Stimulated activated CD8-positive, alpha-beta memory T cell treated with anti-CD3 and anti-CD28 coated beads, Interleukin-15, amount 100 ng/mL, for 4 hours (primary cell): ENCODE measurements at places on chromosomes 3 and 15.

DNA sequence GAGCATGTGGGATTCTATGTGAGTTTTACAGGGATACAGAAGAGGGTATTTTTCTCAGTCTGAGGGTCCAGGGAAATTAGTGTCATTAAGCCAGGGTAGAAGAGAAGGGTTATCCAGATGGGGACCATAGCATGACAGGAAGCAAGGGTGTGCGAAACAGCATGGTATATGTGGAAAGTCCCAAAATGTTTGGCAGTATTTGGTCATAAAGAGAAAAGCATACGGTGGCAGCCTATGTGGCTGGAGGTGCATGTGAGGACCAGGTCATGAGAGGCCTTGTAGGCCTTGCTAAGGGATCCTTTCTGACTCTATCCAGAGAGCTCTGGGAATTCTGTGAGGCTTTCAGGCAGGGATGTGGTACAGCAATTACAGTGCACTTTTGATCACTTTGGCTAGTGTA is 411.4 kb downstream of the AGBL1 start:
- DNase-seq = no peak

GRCh38 chr3:146750196-146750595 is 145.1 kb upstream of the PLSCR5 start:
- DNase-seq = no peak

GRCh38 chr15:96043591-96044171 is 286.8 kb upstream of the NR2F2 start:
- DNase-seq = no peak

- DNase-seq = no peak
Observed at GRCh38 chr15:66901336-66902100, 163.9 kb upstream of the SMAD3 start.

- no peak for DNase-seq
Observed at GRCh38 chr3:185421577-185422232, 58.8 kb downstream of the MAP3K13 start.

GRCh38 chr3:15723624-15723884 is 74.2 kb downstream of the ANKRD28 start:
- DNase-seq = no peak

- DNase-seq = no peak
Observed at GRCh38 chr15:84924077-84924731, 39.7 kb downstream of the SLC28A1 start.

DNA sequence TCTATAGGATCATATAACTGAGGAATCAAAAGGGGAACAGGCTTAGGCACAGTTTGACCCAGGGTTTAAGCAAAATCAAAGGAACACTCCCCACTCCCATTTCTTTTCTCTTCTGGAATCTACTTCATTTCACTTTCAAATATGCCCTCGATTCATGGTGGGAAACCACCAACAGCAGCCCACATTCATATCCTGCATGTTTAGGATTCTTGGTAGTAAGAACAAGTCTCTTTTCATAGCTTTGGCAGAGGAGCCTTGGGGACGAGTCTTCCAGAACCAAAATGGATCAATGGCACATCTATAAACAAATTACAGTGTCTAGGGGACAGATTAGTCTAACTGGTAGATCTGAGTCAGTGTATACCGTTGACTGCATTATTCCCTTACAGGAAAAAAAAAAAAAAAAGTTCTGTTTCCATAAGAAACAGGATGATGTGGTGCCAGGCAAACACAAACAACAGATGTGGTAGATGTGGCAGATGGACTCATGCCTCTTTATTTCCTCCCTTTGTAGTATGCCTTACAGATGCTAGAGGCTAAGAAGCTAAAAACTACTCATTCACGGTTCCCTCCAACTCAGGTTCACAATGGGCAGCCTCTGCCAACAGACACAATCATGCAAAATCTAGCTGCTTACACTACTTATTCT is 578.3 kb upstream of the ADAMTS9 start:
- no peak for DNase-seq

- no peak for DNase-seq
Observed at GRCh38 chr3:137978328-137978727, 31.6 kb upstream of the CLDN18 start.

DNA sequence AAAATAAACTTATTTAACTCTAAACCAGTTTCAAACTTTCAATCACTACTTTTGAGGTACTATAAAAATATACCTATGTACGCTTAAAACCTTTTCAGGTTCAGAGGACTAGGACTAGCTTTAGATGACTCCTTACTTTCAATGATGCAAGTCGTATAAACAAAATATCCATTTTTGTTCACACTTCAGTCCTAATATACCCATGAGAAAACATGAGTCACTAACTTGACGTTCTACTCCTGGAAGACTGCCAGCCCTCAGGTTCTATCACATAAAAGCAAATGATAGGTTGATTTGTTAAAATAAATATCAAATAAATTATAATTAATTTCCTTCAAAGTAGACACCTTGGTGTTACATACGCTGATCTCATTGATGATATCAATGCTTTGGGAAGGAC is 10.6 kb upstream of the P3H2 start:
- DNase-seq = no peak

DNA sequence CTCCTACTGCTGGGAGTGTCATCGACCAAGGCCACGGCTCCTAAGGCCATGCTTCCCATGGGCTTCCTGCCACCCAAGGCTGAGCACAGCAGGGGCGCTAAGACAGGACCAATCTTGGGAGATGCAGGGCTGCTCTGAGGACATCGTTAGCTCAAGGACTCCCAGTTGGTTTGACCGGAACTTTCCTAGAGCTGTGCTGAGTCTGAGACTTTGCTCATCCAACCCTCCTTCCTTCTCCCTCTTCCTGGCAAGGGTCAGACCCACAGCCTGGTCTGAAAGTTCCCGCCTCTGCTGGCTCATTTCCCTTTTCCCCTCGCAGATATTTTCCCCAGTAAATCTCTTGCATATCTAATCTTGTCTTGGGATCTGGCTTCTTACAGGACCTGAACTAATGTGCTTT is 57.2 kb downstream of the EPHB3 start:
- no peak for DNase-seq

DNA sequence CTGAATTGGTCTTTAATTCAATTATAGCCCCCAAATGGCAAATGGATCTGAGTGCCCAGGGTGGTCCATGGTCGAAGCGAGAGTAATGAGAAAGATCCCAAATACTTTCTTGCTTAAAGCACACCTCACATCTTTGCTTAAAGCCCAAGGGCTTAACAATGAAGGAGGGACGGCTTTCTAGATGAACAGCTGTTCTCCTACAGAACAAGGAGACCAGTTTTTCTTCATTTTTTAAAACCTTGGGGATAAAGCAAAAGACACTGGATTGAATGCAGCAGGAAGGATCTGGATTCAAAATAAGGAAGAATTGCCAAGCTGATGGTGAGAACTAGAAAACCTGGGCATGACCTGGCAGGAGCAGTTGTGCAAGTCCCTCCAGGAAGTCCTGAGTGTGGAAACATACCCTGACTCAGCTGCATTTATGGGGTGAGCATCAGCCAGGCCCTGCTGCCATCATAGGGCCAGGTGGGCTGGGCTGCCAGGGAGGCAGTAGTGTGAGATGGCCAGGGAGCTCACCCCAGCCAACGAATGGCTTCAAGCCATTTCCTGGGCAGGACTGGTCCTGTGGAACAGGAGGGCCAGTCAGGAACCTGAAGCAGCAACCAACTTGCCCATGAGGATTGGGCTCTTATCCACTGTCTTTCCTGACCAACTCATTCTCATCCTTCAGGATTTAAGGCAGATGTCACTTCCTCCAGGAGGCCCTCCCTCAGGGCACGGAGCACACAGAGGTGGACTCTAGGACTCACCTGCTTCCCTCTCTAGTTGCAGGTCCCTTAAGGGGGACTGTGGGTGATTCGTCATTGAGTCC is 18.4 kb upstream of the RHCG start:
- no peak for DNase-seq

- no peak for DNase-seq
Observed at GRCh38 chr3:104286645-104287044, 1080.1 kb upstream of the ALCAM start.

GRCh38 chr3:14949126-14949525 is 1.7 kb downstream of the NR2C2 start:
- no peak for DNase-seq

- DNase-seq = no peak
Observed at GRCh38 chr15:40420071-40420713, 14.6 kb downstream of the IVD start.

DNA sequence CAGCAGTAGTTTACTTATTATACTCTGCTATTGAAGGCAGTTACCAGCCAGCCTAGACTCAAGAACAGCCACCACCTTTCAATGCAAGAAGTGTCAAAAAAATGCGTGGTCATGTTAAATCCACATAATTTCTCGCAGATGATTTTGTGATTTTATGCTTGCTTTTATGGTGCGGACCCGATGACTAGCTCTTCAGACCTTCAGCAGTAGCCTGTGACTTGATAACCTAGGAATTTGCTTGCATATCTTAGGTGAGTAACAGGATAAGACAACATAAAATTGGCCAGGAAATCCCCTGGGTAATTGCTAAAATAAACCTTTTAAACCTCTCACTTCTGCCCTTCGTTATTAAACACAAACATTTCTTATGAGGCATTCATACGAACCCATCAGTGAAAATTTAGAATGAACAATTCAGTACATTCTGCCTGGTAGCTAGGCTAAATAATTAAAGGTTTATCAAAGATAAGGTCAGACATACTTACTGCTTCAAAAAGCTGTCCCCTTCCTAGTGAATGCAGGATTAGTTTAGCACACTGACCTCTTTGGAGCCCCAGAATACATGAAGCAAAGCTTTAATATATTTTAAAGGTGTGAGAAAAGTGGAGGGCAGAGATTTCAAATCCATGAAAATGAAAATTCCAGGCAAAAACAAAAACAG is 798.8 kb downstream of the OTOL1 start:
- no peak for DNase-seq

DNA sequence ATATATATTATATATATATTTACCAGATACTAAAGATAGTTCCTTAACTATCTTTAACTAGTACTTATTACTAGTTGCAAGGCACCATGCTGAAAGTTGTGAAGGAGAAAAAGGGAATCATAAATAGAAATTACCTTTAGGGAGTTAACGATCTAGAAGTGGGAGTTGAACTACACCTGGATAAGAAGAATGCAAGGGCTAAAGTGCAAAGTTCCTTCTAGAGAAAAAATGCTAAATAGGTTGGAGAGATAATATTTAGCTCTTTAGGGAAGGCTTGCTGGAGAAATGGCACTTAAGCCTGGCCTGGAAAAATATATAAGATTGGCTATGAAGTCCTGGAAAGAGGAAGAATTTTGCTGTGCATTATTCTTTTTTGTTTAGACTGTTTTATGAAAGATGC is 130.6 kb upstream of the IGSF10 start:
- DNase-seq = no peak

GRCh38 chr15:69316291-69316690 is 17.6 kb downstream of the PAQR5 start:
- DNase-seq = no peak

- DNase-seq = no peak
Observed at GRCh38 chr15:42879443-42879842, 41.1 kb downstream of the TTBK2 start.

DNA sequence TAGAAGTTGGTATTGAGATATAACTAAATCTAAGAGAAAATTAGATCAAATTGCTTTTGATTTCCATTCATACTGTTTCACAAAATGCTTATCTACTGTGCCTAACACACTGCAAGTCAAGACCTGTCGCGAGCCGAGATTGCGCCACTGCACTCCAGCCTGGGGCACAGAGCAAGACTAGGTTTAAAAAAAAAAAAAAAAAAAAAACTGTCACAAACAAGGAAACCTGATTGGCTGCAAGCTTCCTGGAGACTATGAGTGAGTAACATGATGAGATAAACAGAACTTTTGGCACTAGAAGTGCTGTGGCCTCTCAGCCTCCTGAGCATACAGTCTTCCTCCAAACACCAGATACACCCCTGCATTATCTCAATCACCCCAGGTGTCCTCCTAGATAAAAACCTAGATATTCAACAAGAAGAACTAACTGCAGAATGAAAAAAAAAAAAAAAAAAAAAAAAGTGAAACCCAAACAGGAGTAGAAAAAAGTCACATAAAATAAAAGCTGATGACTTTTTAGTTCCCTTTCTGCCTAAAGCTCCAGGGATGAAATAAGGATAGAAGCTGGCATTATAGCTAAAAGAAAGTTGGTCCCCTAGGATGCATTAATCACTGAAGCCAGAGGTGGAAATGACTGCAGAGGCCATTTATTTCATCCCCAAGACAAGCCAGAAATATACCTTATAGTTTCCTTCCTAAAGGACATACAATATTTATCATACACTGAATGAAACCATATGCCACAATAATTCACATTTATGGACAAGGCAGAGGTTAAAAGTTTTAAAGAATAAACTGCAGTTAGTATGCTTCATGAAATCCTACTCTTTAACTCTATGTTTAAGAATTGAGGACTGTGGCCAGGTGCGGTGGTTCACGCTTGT is 82.4 kb downstream of the P3H2 start:
- DNase-seq = no peak

- no peak for DNase-seq
Observed at GRCh38 chr3:56069766-56070165, 398.5 kb downstream of the ERC2 start.

- DNase-seq = no peak
Observed at GRCh38 chr15:54082836-54083492, 104.7 kb downstream of the UNC13C start.

- DNase-seq = no peak
Observed at GRCh38 chr3:175386630-175387029, 527.5 kb downstream of the NAALADL2 start.

DNA sequence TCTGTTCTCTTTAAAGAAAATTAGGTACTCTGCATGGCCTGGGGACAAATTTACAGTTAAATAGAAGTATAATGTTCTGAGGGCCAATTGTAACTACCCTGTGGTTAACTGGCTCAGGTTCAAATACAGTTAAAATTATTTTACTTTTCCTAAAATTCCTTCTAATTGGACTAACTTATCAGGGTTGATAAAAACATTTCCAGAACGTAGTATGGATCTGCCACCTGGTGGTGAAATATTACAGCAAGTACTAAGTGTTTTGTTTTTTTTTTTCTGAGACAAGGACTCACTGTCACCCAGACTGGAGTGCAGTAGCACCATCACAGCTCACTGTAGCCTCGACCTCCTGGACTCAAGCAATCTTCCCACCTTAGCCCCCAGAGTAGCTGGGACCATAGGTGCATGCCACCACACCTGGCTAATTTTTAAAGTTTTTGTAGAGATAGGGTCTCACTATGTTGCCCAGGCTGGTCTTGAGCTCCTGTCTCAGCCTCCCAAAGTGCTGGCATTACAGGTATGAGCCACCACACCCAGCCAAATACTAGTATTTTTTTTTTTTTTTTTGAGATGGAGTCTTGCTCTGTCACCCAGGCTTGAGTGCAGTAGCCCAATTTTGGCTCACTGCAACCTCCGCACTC is 29.2 kb downstream of the NEO1 start:
- no peak for DNase-seq

GRCh38 chr15:84794162-84794547 is 23.0 kb upstream of the ALPK3 start:
- DNase-seq = no peak

- DNase-seq = no peak
Observed at GRCh38 chr3:13584901-13585300, 36.0 kb downstream of the FBLN2 start.

DNA sequence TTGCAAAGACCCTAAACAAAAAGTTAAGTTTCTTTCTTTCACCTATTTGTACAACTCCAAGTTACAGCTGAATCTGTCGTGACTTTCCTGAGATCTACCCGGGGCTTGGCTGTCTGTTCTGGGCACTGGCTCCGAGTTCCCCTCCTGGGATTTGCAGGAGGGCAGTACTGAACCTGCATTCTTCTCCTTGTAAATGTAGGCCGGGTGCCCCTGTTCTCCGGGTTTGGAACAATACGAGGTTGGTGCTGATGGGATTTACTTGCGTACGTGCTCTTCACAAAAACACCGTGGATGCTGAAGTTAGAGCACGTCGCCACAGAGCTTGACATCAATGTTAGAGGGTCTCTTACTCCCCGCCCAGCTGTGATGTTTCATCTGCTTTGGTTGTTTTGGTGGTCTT is 48.1 kb downstream of the KLHL25 start:
- no peak for DNase-seq
